Fibroblast of lung (primary cell): ENCODE measurements at places on chromosomes 7 and 10. TPM values are rescaled to one million over a fixed set of nuclear protein-coding genes. Genes with fewer than 3 reads are reported as not detected.

DNA sequence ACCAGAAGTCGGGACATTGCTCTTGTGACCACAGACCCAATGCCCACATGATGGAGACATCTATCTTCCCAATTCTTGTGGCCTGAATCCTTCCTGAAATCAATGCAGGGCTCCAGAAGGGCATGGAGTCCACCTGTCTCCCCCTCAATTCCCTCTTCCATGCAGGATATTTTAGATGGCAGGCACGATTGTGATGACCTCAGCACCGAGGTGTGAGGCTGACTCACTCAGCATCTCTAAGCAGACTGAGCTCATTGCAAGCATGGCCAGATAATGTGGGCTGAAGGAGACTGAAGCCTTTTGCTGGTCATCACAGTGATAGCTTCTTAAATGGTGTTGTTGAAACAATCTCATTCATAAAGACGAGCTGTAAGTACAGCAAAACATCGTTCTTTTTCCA lies 374.9 kb upstream of the PODXL start:
- peak; percentile 73 for DNase-seq

- DNase-seq: no peak
These were observed 30.5 kb downstream of the LRMDA start for GRCh38 chr10:75461672-75462649.

- DNase-seq: no peak
These were observed 147.6 kb upstream of the SHH start for GRCh38 chr7:155959894-155960293.

DNA sequence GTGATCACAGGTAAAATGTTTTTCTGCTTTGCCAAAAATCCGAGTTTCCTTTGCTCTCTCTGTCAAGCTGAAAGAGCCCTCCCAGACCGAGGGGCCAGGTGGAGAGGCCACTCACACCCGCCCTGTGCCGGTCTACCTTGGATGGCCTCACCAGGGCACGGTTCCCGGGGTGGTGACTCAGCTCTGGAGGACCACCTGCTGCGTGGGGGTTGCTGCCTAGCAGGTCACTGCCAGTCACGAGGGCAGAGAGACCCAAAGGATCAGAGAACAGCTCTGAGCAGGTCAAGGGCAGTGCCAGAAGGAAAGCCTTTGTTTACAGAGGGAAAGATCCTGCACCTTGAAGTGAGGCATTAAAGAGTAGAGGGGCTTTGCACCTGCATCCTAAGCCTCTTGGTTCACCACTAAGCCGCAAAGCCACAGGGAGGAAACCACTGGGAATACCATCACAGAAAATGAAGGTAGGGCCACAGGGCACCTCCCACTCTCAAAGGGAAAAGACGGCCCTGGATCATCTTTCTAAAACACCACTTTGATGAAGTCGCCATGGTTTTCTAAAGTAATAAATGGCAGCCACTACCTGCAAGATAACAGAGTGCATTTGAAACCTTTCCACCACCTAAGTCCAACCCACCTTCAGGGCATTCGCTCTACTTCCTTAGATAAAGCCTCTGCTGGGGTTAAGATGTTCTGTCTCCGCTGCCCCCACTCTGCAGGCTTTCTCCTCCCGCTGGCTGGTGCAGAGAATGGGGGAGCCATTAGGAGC lies 160.3 kb upstream of the KLF14 start:
- peak; percentile 72 for DNase-seq

DNA sequence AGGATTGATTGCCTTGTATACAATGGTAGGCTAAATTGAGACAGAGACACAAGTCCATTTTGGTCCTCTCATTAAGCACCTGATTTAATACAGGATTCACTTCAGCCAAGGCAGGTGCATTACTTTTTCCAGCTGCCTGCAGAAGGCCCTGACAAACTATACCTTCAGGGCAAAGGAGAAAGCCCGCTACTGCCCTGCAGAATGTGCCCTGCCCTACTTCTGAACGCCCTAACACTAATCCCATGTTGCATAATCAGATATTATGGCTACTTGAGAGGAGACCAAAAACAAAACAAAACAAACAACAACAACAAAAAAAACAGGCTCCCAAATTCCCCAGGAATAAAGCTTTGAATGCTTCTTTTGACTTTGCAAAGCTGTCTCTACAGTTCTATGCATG lies 116.9 kb upstream of the ABI1 start:
- no peak for DNase-seq

DNA sequence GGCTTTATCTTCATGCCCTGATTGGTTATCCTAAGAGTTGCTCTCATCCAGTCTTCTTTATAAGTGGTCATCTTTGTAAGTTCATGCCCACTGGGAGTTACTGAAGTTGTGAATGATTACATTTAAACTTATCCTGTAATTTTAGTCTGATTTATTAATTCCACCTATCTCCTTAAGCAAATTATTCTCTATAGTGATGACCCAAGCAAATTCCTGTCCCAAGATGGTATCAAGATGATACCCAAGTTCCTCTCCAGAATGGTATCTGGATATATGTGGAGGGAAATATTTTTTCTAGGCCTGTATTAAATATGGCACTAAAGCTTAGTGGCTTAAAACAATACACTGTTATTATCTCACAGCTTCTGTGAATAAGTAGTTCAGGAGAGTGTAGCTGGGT lies 22.6 kb upstream of the VOPP1 start:
- DNase-seq: no peak

The MSMB gene
- not detected in 2 replicates for polyA plus RNA-seq

The AKR1C4 gene
- not detected in 2 replicates for polyA plus RNA-seq
